ENCODE measurements at places on chromosomes 3 and 15.

- DNase-seq = no peak
Measured at GRCh38 chr3:96813820-96814650, at the start of gene EPHA6. EPHA6 (plus strand) TSS chr3:96814594.

DNA sequence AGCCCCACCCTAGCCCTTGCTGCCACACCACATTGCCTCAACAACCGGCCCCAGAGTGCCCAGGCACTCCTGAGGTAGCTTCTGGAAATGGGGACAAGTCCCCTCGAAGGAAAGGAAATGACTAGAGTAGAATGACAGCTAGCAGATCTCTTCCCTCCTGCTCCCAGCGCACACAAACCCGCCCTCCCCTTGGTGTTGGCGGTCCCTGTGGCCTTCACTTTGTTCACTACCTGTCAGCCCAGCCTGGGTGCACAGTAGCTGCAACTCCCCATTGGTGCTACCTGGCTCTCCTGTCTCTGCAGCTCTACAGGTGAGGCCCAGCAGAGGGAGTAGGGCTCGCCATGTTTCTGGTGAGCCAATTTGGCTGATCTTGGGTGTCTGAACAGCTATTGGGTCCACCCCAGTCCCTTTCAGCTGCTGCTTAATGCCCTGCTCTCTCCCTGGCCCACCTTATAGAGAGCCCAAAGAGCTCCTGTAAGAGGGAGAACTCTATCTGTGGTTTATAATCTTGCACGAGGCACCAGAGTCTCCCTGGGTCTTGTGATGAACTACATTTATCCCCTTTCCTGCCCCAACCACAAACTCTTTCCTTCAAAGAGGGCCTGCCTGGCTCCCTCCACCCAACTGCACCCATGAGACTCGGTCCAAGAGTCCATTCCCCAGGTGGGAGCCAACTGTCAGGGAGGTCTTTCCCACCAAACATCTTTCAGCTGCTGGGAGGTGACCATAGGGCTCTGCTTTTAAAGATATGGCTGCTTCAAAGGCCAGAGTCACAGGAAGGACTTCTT lies 39.1 kb downstream of the MESD start:
- no peak for DNase-seq

- no peak for DNase-seq
Measured at GRCh38 chr3:186937017-186937875, 6.9 kb downstream of the ST6GAL1 start.

DNA sequence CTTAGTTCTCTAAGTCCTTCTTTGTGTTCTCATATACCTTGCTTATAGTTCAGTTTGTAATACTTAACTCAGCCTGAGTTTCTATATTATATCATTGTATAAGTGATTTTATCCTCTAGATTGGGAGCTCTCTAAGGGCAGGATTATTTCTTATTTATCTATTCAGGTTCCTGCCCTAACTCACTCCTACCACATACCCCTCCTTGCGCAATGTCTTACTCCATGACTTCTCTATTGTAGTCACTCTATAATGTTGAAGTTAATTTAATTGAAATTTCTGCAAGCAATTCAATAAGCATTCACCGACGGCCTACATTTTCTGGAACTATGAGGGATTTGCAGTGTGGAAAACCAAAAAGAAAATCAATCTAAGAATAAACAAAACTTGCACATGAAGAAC lies 3.6 kb upstream of the OR5K4 start:
- DNase-seq = no peak

- no peak for DNase-seq
Measured at GRCh38 chr3:57967590-57967989, 40.6 kb upstream of the FLNB start.

GRCh38 chr15:22949074-22949547 lies 31.1 kb downstream of the CYFIP1 start:
- no peak for DNase-seq

GRCh38 chr3:80771085-80771484 lies 990.4 kb downstream of the GBE1 start:
- DNase-seq = no peak

DNA sequence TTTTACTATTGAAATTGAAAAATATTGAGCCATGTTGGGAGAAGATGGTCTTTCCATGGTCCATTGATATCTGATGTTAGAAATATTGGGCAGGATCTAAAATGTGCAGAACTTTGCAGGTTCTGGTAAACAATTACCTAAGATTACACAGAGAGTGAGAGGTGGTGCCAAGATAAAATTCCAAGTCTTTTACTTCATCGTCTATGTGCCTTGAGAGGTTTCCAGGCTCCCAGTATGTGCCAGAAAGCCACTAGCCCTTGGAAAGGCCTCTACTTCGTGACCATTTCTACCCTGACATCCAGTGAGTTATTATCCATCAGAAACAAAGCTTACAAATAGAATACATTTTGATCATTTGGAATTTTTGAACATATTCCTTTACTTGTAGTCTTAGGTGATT lies 27.6 kb downstream of the CD200 start:
- no peak for DNase-seq

- DNase-seq = no peak
Measured at GRCh38 chr3:151813799-151814198, at the start of gene AADAC. AADAC (plus strand) TSS chr3:151814116; CDS start chr3:151814163, 47 bp downstream.

Measured in CD4-positive, alpha-beta T cell treated with Interferon gamma for 1 hour (primary cell).